HS-5 (cell line): ENCODE measurements at places on chromosomes 11 and 22.

DNA sequence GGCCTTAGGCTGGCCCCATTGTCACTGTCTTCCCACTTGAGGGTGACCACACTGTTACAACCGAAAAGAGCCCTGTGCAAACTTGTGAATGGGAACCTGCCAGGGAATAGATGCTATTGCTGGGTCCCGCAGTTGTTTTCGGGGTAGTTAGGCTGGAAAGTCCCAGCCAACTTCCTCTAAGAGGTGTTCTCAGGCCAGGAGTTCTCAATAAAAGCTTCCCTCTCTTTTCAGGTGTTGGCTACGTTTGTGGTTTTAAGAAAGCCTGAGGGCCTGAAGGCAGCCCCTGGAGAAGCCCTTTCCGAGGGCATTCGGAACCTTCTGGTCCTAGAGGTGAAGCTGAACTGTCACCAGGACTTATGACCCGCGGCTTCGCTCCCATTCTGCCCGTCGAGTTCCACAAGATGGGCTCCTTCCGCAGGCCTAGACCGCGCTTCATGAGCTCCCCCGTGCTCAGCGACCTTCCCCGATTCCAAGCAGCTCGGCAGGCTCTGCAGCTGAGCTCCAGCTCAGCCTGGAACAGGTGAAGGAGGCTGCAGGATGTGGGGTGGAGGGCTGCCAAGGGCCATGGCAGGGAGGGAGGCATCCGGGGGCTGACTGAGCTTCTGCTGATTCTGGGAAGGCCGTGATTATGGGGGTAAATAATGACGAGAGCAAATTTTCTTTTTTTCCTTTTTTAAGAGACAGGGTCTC, 104.8 kb downstream of the PRR5L start:
- DNase-seq: no peak

DNA sequence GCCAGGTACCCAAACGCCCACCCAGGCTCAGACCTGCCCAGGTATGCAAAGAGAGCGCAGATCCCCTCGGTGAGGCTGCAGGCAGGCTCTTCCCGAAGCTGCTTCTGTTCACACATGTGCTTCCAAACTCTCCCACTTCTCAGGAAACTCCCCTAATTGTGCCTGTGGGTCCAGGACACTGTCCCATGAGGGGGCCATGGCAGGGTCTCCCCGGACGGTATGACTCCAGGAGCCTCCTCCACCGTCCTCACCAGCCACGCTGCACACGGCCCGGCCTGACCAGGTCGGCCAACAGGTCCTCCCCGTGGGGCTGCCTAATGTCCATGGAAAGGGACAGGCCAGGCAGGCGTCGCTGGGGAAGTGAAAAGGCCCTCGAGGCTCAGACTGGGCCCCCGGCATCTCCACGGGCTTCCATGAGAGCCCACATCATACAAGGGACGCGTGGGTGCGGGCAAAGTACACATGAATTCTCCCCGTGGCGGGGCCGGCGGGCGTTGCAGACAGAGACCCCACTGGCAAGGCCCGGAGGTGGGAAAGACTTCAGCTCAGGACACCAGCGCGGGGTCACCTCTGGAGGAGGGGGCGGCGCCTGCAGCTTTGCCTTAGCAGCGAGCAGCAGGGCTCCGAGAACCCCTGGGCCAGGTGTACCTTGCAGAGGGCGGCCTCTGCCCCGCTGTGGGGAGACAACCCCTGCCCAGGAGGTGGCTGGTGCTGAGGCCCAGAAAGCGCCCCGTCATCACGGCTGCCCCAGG, 526.1 kb downstream of the BRD1 start:
- DNase-seq: no peak

DNA sequence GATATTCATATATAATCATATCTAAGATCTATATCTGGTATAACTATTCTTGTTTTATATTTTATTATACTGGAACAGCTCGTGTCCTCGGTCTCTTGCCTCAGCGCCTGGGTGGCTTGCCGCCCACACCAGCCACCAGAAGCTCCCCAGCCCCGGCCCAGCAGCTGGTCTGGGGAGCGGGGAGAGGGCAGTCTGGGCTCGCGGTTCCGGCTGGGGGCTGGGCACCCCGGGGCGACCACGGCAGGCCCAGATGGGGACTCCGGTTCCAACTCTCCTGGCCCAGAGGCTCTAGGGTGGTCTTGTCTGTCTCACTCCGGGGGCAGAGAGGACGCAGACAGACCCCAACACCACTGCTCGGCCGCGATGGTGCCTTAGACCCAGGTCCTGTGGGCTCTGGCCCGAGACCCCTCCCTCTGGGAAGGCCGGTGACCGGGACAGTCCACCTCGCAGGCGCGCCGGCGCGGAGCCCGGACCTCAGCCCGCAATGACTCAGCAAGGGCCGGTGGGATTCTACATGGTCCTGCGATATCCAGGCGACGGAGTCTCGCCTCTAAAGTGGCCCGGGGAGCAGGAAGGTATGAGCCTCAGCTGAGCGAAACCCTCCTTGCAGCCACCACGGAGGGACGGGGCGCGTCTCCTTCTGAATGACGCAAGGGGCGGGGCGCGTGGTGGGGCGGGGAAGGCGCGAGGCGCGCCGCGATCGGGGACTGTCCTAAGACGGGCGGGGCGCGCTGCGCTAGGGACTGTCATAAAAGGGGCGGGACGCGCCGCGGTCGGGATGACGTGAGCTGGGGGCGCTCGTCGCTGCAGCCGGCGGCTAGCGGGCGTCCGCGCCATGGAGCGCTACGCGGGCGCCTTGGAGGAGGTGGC, at the start of gene DGCR6:
Gene DGCR6, plus strand, starts transcription at position 781 of the 870 bp plus-strand sequence. Its CDS starts 55 bp downstream, at position 836.
- DNase-seq: no peak

GRCh38 chr11:20017320-20017719, 143.0 kb downstream of the DBX1 start:
- DNase-seq: no peak

DNA sequence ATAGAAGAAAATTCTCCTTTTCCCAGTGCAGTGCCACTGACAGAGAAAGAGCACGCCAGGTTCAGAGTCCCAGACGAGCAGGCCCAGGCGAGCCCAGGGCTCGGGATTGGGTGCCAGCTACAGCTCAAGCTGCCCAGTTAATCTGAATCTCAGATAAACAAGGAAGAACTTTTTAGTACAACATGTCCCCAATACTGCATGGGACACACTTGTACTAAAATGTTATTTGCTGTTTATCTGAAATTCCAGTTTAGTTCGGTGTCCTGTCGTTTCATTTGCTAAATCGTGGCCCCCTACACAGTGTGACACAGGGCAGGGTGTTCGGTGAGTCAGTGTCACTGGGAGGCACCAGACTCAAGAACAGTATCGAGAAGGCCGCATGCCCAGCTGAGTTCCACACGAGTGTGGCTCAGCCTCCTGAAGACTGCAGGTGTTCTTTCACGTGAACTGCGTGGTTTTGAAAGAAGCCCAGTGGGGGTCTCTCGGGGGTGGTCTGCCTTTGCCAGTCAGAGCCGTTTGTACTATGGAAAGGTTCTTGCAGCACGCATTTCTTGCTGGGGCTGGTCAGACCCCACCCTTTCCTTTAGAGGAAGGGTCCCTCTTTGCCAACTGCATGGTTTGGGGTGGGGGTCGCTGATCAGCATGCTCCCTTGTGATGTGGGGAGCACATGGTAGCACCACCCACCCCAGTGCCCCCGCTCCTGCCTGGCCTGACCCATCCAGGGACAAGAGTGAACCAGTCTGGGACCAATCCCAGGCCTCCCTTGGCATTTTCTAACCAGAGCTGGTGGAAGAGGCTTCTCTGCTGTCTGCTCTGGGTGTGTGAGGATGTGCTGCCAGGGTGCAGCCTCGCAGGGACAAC, 115.6 kb upstream of the B3GAT1 start:
- DNase-seq: no peak

GRCh38 chr11:67500831-67501715, 4.1 kb downstream of the PITPNM1 start:
- DNase-seq: no peak

GRCh38 chr22:21866833-21867527, 465 bp downstream of the MAPK1 start:
- no peak for DNase-seq
